ENCODE measurements at places on chromosomes 12 and 14.
A peak's percentile ranks its signal among the peaks of the same experiment; 100 is the strongest.

DNA sequence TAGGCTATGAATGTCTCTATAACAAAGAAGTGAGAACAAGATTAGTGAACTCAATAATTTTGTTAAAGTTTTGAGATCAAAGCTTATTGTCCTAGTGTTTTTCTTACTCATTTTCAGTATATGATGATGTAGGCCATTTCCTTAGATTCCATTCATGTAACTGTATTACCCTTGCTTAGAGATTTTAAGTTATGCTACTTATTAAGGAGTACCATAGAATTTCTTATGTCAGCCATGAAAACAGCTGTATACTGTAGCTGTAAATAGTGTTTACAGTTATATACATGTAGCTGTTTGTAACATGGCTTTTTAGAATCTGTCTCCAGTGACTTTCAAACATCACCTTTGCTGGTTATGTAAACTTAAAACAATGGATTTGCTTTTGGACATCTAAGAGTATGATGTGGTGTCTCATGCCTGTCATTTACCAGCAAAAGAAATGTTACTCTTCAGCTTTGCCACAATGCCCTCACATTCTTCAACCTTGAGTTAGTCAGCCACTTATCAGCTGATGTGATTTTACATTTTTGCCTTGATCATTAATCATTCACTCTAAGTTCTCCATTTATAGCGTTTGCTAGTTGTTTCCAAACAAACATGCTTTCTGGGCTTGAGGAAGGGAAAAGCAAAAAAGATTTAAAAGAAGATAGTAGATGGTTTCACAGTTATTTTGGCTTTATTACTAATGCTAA, 55.5 kb downstream of the SLC16A7 start:
- no peak for DNase-seq

DNA sequence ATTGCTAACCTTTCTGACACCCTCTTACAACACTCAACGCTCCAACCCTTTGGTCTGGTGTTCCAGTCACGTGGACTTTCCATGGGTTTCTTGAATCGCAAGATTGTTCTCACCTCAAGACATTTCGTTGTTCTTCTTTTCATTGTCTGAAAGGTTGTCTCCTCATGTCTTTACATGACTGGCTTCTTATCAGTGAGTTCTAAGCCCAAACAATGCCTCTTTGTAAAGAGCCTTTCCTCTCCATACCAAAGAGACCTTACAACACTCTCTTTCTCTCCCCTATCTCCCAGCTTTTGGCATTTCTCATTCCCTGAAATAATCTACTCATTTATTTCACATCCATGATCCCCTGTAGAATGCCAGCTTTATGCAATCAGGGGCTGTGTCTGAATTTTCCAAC, 1144.8 kb downstream of the AACS start:
- no peak for DNase-seq

GRCh38 chr14:70709726-70710382, 68.1 kb downstream of the TTC9 start:
- peak; percentile 98 for DNase-seq

GRCh38 chr14:94449930-94450329, 2.7 kb downstream of the SERPINA11 start:
- DNase-seq = no peak

- DNase-seq = no peak
Measured at GRCh38 chr12:80188576-80188975, 89.2 kb downstream of the OTOGL start.

DNA sequence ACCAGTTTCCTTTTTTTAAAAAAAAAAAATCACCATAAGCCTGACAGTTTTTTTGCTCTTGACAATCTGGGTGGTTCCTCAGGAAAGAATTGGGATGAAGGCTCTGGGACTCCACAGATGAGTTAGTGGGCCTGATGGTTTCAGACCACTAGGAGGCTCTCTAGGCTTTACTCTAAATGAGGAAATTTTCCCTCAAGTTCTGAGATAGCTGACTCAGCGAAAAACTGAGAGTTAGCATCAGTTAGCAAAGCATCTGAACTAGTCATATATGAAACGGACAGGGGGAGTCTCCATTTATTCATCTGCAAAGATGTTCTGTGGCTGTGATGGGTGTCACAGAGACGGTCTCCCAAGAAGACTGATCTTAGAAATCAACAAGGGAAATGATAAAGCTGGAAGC, 314.3 kb upstream of the OR4E1 start:
- no peak for DNase-seq

- DNase-seq = no peak
Measured at GRCh38 chr12:23008623-23009022, 383.7 kb downstream of the ETNK1 start.

DNA sequence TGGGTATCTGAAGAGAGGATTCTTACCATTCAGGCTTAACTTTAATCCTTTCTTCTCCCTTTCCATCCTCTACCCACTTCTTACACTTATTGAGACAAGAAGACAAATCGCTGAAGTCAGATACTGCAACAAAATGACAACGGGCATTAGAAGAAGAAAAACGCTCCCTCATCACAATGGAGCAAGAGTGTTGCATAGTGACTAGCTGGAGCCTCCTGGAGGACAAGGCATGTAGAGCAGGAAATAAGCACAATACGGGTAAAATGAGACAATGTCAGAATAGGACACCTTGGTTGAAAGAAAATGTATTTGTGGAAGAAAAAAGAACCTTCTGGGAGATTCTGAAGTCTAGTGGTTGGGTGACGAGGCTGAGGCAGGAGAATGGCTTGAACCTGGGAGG, 501.0 kb downstream of the RERGL start:
- DNase-seq = peak; percentile 5

DNA sequence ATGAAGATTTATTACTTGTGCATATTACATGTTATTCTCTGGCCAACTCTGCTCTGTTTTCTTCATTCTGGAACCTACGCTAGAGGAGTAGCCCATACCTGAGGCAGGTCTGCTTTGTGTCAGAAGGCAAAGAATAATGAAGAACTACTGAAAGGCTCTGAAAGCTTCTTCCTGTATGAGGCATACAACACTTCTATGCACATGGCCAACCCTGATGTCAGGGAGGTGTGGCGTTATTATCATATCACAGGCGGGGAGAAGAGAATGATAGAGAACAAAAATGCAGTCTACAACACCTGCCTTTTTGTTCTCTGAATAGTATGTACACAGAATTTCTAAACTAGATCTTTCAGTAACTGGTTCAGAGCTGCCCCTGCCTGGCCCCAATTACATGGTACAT, 32.5 kb upstream of the CRY1 start:
- peak; percentile 93 for DNase-seq

GRCh38 chr12:1908758-1909157, 9.7 kb downstream of the CACNA2D4 start:
- DNase-seq = no peak

DNA sequence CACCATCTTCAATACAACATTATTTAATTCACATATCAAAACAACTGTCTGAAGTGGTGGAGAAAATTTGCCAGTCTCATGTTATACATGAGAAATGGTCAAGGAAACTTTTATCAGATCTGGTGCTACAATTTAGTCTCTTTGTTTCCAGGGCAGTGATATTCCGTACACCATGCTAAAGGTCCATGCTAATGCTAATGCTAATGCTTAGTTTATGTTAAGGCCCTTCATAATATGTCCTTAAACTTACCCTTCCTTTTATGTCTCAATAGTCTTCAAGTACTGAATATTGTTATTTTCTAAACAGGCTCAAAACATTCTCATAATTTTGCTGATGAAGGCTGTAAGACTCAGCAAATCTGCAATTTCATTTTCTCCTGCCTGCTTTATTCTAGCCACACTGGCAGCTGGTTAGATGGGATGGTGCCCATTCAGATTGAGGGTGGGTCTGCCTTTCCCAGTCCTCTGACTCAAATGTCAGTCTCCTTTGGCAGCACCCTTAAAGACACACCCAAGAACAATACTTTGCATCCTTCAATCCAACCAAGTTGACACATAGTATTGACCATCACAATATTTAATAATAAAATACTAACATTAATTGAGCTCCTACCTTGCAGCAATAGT, 59.8 kb downstream of the TMEM117 start:
- no peak for DNase-seq

DNA sequence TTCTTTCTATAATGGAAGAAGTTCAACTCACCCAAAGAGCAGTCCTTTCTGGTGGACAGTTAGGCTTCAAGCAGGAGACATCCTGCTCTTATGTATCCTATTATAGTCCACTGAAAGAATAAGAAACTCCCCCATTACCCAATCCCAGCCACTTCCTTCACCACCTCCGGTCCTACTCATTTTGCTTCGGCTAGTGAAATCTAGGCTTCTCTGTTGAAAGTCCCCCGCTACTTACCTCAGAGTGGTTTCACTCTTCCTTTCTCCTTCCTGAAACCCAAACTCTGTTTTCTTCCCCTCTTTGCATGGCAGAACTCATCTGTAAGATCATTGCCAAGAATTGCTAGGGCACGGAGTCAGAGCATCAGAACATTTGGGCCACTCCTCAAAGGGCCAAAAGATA, at the start of gene GPR84:
GPR84 (minus strand) TSS at position 74 of the 400 bp plus-strand sequence. CDS start 635 bp downstream, outside the sequence.
- DNase-seq = no peak

DNA sequence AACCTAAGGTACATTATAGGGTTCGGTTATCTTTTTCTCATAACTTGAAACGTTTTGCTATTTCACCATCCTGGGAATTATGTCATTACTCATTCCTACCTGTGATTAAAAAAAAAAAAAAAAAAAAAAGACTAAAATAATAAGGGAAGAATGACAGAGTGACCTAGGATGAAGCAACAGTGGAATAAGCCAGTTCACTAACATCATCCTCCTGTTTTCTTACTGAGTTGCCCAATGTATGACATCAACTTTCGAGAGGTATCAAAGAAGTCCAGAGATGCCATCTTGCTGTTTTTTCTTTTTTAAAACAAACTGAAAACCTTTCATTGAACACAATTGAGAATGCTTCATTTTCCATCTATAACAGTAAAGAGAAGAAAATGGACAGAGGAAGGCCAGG, 42.8 kb downstream of the AMN start:
- no peak for DNase-seq

DNA sequence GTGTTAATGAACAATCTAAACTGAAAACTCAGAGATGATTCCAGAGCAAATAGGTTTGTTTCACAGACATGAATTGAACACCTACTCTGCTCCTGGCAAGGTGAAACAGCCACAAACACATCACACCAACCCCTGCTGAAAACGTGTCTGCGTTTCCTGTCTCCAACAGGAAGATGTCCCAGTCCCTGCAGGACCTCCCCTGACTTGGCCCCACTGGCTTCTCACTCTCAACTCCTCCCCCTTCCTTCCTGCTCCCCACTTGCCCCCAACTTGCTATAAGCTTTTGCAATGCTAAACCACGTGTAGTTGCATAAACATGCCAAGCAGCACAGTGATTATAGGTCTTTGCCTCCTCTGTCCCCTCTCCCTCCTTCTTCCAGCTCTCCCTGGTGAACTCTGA, 567.6 kb downstream of the BCL11B start:
- no peak for DNase-seq

DNA sequence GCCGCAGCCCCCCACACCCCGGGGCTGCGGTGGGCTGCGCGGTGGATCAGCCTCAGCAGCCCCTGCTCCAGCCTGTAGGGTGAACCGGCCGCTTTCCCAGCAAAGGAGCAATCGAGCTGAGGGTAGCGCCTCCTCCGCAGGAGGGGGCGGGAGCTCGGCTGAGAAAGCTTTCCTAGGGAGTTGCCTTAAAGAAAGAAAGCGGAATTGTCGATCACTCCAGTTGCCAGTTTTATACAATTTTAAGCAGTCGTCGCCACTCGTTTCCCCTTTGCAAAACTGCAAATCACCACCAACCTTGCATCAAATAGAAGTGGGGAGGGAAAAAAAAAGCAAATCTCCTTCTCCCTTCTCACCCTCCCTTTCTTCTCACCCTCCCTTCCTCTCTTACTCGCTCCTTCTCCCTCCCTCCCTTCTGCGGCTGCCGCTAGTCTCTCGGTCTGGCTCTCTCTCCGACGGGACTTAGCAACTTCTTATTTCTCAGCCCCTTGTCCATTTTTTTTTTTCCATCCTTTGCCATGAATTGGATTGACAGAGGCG, at the start of gene PDE3A:
PDE3A (plus strand) TSS at position 424 of the 537 bp plus-strand sequence. CDS start 748 bp downstream, outside the sequence.
- DNase-seq = no peak

DNA sequence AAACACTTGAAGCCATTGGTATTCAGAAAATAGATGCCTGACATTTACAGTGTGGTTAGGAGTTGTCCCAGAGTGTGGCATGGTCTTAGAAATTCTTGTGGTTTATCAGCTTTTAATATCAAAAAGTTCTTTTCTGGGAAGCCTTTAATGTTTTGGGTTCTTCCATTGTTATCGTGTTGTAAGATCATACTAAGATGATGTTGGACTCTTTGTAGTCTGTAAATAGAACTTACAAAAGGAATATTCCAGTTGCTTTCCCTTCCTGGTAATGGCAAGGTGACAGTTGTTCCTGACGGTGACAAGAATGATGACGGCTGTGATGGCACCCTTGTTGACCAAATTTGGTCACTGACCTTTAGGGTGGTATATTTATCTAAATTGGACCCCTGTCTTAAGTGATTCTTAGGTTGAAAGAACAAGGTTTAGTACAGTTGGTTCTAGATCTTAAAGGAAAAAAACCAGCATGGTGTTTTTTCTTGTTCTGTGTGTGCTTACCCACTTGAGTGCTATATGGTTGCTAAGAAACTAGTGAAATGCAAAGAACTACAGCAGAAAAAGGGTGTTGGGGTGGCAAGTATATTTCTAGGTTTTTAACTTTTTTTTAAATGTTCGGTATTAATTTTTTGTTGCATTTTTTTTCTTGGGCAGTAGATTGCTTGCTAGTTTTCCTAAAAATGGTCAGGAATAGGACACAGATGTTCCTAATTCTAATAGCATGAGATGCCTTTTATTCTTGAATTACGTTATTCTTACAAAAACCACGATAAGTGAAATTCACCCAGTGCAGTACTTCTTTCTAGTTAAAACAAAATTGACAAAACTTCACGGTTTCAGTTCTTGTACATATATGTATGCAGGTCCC, 2.1 kb downstream of the ATP2A2 start:
- no peak for DNase-seq

DNA sequence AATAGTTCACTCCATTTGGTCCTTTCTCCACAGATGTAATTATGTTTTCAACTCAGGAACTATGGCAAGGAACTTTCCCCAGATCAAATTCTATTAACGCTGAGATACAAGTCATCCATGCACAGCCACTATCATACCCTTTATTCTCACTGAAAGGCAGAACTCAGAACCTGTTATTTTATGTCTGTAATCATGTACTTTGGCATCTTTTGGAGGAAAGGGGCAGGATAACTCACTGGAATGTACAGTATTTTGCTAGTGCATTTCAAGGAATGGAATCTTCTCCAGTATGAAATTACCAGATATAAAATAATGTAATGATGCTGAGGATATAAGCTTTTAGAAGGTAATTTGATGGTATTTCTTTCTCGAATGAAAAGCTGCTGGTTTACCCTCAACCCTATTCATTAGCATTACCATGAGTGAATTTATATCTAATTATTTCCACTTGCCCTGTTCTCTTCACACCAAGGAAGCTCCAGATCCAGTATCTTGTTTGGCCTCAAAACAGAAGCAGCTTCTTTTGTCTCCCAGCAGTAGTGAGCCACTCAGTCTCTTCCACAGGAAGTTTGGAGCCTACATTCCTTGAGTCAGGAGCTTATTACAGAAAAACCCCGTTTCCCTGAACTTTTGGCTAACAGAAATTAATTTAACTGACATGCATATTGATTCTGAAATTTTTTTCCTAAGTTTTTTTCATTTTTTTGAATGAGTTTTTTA, 10.0 kb upstream of the AMHR2 start:
- no peak for DNase-seq
